Activated CD4-positive, alpha-beta memory T cell treated with anti-CD3 and anti-CD28 coated beads for 36 hours (primary cell): ENCODE measurements at places on chromosomes 1 and 21. TPM values are rescaled to one million over a fixed set of nuclear protein-coding genes. Genes with fewer than 3 reads are reported as not detected.

The RAB4A gene
- 25.9 TPM for total RNA-seq

The NPHS2 gene
- total RNA-seq: not detected

The UBE4B gene
- total RNA-seq: 25.3 TPM

DNA sequence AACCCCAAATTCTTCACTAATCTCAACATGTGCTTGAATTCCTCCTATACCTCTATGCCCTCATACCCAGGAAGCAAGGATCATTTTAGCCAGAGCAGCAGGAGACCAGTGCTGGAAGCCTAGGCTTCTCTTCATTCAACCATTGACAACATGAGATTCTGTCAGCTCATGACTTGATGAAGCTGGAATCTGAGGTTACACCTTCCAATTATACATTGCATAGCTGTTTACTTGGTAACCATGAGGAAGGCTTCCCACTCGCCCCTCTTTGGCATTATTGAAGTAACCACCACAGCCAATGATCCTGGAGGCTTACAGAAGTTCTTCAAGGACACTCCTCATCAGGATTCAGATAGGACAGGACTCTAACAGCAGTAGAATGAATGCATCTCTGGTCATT is 160.3 kb downstream of the TPR start:
- no peak for DNase-seq
- no peaks in the 10 kb centered on the region for H3K36me3 ChIP-seq

DNA sequence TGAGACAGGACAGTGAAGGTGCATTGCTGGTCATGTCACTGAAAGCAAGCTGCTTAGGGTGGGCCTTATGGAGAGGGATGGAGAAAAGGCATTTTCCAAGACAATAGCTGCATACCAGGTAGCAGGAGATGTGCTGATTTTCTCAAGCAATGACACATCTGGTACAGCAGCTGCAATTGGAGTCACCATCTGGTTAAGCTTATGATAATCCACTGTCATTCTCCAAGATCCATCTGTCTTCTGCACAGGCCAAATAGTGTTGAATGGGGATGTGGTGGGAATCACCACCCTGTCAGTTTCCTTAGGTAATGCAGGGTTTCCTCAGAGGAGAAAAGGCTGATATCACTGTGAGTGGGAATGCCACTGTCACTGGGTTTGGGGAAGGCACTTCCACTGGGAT is 54.6 kb downstream of the ADSS2 start:
- H3K36me3 ChIP-seq: peaks cover 19% of the 10 kb centered on the region
- no peaks in the 10 kb centered on the region for H3K4me1 ChIP-seq
- H3K4me3 ChIP-seq: no peak overlapping the region

DNA sequence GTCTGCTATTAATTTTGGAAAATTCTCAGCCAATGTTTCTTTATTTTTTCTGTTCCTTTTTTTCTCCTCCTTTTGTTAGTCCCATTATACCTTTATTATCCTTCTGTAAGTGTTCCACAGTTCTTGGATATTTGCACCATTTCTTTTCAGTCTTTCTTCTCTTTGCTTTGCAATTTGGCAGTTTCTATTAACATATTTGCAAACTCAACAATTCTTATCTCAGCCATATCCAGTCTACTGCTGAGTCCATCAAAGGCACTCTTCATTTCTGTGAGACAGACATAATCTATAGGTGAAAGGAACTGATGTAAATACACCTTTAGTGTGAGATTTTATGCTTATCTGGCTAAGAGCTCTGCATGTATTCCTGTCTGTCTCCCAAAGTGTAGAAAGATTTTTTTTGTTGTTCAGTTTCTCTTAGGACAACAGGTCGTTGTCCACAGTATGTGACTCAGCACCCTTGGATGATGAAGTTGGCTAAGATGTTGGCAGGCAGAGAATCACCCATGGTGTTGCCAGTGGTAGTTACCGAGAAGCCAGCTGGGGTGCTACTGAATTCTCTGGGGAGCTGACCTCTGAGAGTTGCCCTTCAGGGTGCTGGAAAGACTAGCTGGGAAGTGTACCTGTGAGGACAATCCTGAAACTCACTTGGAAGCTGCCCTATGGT is 38.4 kb downstream of the LEPR start:
- no peak overlapping the region for H3K27ac ChIP-seq
- H3K36me3 ChIP-seq: peaks cover 15% of the 10 kb centered on the region
- no peak overlapping the region for H3K4me3 ChIP-seq
- no peaks in the 10 kb centered on the region for H3K27me3 ChIP-seq
- DNase-seq: no peak

DNA sequence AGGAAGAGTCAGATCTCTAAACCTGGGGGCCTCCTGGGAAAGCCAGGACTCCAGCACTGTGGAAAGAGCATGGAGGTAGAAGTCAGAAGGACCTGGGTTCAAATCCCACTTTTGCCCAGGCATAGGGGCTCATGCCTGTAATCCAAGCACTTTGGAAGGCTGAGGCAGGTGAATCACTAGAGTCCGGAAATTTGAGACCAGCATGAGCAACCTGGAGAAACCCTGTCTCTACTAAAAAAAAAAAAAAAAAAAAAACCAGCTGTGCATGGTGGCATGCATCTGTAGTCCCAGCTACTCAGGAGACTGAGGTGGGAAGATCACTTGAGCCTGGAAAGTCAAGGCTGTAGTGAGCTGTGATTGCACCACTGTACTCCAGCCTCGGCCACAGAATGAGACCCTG is 31.8 kb downstream of the LDLRAP1 start:
- no peak overlapping the region for H3K27ac ChIP-seq
- DNase-seq: no peak
- no peak overlapping the region for H3K4me3 ChIP-seq
- H3K27me3 ChIP-seq: no peaks in the 10 kb centered on the region
- H3K36me3 ChIP-seq: no peaks in the 10 kb centered on the region

- no peaks in the 10 kb centered on the region for H3K27me3 ChIP-seq
- no peak overlapping the region for H3K4me3 ChIP-seq
- no peak for DNase-seq
- H3K27ac ChIP-seq: no peak overlapping the region
Observed at GRCh38 chr1:110056776-110057175, 13.7 kb downstream of the ALX3 start.

DNA sequence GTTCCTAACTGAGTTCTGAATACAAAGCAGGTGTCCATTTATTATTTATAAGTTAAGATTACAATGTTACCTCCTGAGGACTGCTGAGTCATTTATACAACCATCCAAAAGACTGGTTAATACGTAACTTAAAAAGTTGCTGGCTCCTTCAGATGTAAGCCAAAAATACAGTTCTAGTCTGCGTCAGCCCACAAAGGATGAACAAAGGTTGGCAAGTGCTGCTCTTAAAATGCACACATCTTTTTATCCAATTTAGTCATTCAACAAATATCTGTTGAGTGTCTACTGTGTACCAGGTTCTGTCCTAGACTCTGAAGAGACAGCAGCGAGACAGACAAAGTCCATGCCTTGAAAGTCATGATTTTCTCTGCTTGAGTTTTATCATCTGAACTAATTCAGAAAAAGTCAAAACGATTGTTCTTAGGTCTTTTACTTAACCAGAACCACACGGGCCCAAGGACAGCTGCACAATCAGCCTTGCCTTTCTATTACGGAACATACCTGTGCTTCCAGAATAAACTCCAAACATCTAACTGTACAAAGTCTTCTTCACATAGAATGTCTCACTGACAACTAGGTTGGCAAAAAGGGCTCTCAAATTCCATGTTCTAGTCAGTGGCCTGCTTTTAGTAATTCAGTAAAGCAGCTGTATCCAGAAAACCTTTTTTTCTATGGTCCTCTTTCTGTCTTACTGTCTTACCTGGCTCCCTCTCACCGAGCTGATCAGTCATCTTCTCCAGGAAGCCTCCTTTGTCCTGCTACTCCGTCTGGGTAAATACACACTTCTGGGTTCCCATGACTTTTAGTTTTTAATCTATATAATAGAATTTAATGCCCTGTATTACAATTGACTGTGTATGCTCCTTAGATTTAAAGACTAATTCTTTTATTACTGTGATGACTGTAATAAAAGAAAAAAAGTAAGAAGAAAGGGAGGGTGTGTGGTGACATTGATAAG is 15.5 kb upstream of the CNN3 start:
- no peak overlapping the region for H3K27ac ChIP-seq
- no peaks in the 10 kb centered on the region for H3K4me1 ChIP-seq
- no peak for DNase-seq
- no peaks in the 10 kb centered on the region for H3K36me3 ChIP-seq
- H3K27me3 ChIP-seq: peaks cover 7% of the 10 kb centered on the region

- H3K27me3 ChIP-seq: no peaks in the 10 kb centered on the region
- no peak for DNase-seq
- no peak overlapping the region for H3K4me3 ChIP-seq
Observed at GRCh38 chr1:32380057-32380456, 14.2 kb downstream of the BSDC1 start.
